Kidney (tissue), 22 donors: ENCODE measurements at places on chromosomes 2 and 18. TPM values are rescaled to one million over a fixed set of nuclear protein-coding genes. Genes with fewer than 3 reads are reported as not detected.

GRCh38 chr2:45739796-45740485, 88.5 kb downstream of the PRKCE start:
- no peaks in the 10 kb centered on the region for H3K27me3 ChIP-seq
- no peak overlapping the region for H3K27ac ChIP-seq
- no peak for DNase-seq
- H3K4me3 ChIP-seq: no peak overlapping the region

GRCh38 chr2:188328419-188328818, 36.7 kb downstream of the GULP1 start:
- no peak overlapping the region for H3K4me3 ChIP-seq
- no peak for DNase-seq
- H3K36me3 ChIP-seq: no peaks in the 10 kb centered on the region
- H3K27me3 ChIP-seq: no peaks in the 10 kb centered on the region

- no peak overlapping the region for H3K4me3 ChIP-seq
- no peaks in the 10 kb centered on the region for H3K27me3 ChIP-seq
- DNase-seq: no peak
- no peak overlapping the region for H3K27ac ChIP-seq
- H3K36me3 ChIP-seq: no peaks in the 10 kb centered on the region
Observed at GRCh38 chr2:31739161-31739560, 158.4 kb upstream of the SRD5A2 start.

DNA sequence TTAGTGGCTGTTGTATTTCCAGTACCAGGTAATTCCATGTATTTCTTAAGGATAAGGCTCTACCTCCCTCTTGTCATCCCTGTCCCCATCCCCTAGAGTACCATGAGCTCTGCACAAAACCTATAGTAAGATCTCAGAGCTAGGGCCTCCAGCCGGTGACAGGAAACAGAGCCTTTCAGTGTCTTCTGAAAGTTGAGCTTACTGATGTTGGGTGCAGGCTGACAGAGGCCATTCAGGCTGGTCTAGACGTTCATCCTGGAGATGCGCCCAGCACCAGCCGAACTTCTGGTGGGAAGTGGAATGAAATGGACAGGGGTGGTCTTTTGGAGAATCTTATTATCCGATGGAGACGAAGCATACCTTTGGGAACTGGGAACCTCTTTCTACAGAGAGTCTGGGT, 16.7 kb upstream of the LYPD6B start:
- no peaks in the 10 kb centered on the region for H3K27me3 ChIP-seq
- H3K27ac ChIP-seq: no peak overlapping the region
- no peaks in the 10 kb centered on the region for H3K36me3 ChIP-seq
- no peak overlapping the region for H3K4me3 ChIP-seq
- peaks cover 2% of the 10 kb centered on the region for H3K4me1 ChIP-seq

DNA sequence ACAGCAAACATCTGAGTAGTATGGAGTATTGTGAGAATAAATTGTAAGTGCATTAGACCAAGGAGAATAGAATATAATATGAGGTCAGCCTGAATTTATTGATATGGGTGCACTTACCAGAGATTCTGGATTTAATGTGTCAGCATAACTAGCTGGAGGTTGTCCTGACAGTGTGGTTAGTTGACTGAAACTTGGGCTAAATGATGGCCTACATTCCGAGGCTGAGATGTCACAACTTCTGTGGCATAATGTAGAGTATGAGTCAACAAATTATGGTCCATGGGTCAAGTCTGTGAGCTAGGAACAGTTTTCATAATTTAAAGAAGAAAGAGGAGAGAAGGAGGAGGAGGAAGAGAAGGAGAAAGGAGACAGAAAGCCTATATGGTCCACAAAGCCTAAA, 127.6 kb downstream of the QPCT start:
- no peaks in the 10 kb centered on the region for H3K27me3 ChIP-seq
- H3K27ac ChIP-seq: no peak overlapping the region
- DNase-seq: no peak
- H3K4me3 ChIP-seq: no peak overlapping the region
- H3K4me1 ChIP-seq: no peaks in the 10 kb centered on the region

DNA sequence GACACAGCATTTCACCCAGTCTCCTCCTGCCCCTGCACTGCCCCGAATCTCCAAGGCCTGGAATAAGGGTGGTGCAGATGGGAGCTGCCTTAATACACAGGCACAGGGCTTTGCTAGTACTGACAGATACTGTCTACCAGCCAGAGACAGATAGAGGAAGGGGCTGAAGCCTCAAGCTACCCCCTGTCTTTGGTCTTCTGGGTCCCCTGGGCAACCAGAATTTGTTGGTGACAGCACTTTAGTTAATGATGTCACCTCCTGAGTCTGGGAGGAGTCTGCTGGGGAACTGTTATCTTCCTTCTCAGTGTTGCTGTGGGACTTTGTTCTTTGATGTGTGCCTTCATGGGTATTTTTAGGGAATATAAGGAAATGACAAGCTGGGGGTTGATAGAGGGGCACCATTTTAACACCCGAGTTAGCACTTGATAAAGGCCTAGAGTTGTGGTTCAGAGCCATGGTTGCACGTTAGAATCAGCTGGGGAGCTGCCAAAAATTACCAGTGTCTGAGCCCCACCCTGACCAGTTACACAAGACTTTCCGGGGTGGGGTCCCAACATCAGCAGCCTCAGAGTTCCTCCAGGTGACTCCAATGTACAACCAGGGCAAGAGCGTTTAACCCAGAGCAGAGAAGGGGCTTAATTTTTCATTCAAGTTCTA, 136.8 kb downstream of the SMAD7 start:
- no peak overlapping the region for H3K27ac ChIP-seq
- no peak for DNase-seq
- no peak overlapping the region for H3K4me3 ChIP-seq
- H3K27me3 ChIP-seq: no peaks in the 10 kb centered on the region

Gene SCYGR4
- not detected for total RNA-seq

Gene SLC19A3
- total RNA-seq: 4.4 TPM

GRCh38 chr18:74745633-74746403, 148.1 kb downstream of the ZNF407 start:
- no peak overlapping the region for H3K4me3 ChIP-seq
- no peaks in the 10 kb centered on the region for H3K27me3 ChIP-seq
- no peak for DNase-seq
- no peaks in the 10 kb centered on the region for H3K4me1 ChIP-seq

DNA sequence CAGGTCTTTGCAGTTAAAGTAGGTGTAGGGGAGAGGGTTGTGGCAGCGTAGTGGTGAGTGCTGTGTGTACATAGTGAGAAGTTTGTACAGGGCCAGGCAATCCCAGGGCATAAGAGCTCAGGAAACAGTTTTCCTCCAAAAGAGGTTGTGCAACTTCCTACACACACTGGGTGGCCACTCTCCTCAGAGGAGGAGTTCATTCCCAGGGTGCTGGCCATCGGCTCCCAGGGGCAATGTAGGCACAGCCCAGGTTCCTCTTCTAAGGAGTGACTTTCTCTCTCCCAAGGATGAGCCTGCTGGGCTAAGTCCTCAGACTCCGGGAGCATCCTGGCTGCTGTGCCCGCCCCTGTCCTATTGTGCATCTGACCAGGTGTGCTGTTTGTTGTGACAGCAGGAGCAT, 3.0 kb downstream of the ACOXL start:
- H3K4me3 ChIP-seq: no peak overlapping the region
- no peak overlapping the region for H3K27ac ChIP-seq
- DNase-seq: no peak
- H3K4me1 ChIP-seq: no peaks in the 10 kb centered on the region
- no peaks in the 10 kb centered on the region for H3K36me3 ChIP-seq

Gene KCNG2
- 0.76 TPM for total RNA-seq

GRCh38 chr2:241052677-241053360, 49.3 kb downstream of the MTERF4 start:
- no peak for DNase-seq
- H3K36me3 ChIP-seq: no peaks in the 10 kb centered on the region

DNA sequence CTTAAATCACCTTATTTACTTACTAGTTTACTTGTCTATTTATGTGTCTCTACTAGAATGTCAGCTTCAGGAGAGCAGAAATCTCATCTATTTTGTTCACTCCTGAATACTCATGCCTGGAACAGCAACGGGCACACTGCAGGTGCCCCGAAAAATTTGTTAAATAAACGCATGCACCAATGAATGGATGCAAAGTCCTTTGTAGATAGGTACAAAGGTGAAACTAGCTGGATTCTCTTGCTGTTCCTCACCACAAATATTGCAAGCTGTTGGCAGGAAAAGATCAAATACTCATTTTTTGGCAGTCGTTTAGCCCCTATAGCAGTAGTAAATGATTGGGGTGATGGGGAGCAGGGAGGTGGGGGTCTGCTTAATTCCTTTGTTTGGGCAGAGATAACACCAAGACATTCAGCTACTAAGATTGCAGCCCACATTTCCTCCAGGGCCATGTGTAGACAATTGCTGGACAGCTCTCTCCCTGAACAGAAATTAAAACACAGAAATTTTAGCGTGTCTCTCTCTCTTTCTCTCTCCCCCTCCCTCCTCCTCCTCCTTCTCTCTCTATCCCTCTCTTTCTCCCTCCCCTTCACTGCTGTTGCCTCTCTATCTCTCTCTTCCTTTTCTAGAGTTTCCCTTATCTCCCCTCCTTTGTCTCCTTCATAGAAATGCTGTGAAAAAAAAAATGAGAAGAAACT, 5.4 kb downstream of the MARCHF4 start:
- H3K4me3 ChIP-seq: no peak overlapping the region
- no peaks in the 10 kb centered on the region for H3K36me3 ChIP-seq
- H3K4me1 ChIP-seq: no peaks in the 10 kb centered on the region
- no peak for DNase-seq

DNA sequence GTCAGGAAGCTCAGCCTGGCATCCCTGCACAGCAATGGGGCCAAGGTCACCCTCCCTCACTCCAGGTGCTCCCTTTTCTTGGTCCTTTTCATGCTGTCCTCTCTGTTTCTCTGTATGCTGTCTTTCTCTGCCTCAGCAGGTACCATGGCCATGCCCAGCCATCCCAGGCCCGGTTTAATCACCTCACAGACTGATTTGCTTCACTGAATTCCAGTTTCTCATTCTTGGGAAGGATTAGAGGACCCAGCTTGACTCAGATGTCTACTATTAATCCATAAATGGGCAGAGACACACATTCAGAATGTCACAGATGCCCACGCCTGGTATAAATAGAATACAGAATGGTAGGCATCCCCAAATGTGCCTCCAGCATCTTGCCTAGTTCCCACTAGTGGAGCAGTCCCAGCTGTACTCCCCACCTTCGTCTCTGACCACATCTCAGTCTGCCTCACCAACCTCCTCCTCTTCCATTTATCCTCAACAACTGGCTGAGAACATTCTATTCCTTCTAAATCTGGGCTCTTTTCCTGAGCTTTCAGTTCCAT, 14.2 kb upstream of the L3MBTL4 start:
- H3K27ac ChIP-seq: no peak overlapping the region
- H3K27me3 ChIP-seq: no peaks in the 10 kb centered on the region
- no peak for DNase-seq

GRCh38 chr2:23280401-23280800, 104.6 kb upstream of the KLHL29 start:
- DNase-seq: no peak
- H3K4me3 ChIP-seq: no peak overlapping the region
- H3K4me1 ChIP-seq: no peaks in the 10 kb centered on the region
- no peak overlapping the region for H3K27ac ChIP-seq

DNA sequence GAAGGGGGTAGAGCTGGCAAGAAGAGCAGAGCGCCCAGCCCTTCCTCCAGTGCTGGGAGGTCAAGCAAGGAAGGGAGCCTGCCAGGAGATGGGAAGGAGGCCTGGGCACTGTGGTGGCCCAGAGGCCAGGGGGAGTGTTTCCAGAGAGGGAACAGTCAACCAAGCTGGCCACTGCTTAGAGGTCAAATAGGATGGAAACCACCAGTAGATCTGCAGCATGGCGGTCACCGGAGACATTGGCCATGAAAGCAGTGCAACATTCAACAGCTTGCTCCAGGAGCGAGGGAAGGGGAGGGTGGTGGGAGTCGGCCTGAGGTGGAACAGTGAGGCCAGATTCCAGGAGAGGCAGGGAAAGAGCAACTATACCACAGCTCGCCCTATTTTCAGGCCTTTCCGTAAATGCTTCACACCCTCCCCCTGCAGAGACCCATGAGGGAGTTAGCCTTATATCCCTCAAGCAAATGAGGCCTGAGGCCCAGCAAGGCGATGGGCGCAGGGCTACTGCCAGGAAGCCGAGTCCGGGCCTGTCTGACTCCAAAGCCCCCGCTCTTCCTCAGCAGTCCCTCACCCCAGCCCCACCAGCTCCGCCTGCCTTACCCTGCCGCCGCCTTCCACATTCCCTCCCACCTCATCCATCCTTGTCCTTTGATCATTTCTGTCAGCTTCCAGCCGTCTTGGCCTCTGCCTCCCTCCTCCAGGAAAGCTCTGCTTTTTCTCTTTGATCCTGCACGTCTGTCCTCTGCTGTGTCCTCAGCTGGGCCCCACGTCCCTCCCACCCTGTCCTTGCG, 17.0 kb downstream of the KCNK3 start:
- peaks cover 8% of the 10 kb centered on the region for H3K4me1 ChIP-seq
- no peak overlapping the region for H3K4me3 ChIP-seq
- H3K27ac ChIP-seq: no peak overlapping the region
- H3K27me3 ChIP-seq: no peaks in the 10 kb centered on the region
- DNase-seq: peak; percentile 66

Gene C2orf15
- 6.3 TPM for total RNA-seq

Gene KCNS3
- 7.3 TPM for total RNA-seq
